Stimulated activated CD8-positive, alpha-beta memory T cell treated with anti-CD3 and anti-CD28 coated beads, Interleukin-7, amount 100 ng/mL, for 4 hours (primary cell): ENCODE measurements at places on chromosomes 16 and 17.
A peak's percentile ranks its signal among the peaks of the same experiment; 100 is the strongest.

- no peak for DNase-seq
Measured at GRCh38 chr17:66290101-66290722, 12.2 kb upstream of the PRKCA start.

DNA sequence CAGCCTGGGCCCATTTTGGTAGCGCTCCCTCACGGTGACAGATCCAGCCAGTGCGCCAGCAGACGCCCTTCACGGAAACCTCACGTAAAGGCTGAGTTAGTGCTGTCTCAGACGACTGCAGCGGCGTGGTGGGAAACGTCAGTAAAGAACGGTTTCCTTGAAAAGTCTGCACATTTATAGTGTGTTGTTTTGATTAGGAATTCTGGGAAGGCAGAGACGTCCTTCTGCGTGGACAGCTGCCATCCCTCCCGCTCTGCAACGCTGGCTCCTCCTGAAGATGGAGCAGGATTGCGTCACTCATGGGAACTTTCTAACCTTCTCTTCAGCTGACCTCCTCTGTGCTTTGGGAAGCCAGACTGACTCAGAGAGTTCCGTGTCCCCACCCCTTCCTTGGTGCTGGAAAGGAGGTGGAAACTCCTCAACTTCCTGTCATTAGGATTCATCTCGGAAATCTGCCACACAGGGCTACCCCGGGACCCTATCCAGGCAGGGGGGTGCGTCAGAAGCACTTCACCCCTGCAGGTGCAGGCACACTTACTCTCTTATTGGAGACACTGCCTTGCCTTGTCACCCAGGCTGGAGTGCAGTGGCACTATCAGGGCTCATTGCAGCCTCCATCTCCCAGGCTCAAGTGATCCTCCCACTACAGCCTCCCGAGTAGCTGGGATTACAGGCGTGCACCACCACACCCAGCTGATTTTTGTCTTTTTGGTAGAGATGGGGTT, 24.3 kb upstream of the CRISPLD2 start:
- DNase-seq: no peak

DNA sequence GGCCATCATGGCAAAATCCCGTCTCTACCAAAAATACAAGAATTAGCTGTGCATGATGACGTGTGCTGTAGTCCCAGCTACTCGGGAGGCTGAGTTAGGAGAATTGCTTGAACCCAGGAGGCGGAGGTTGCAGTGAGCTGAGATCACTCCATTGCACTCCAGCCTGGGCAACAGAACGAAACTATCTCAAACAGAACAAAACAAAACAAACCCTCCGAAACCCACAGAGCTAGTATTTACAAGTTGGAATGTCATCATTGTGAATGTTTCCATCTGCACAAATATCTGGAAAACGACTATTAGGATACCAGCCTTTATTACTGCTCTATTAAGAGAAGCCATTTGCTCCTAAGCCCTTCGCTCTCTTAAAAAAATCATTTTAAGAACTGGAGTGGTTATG, 26.0 kb downstream of the SMARCE1 start:
- no peak for DNase-seq

DNA sequence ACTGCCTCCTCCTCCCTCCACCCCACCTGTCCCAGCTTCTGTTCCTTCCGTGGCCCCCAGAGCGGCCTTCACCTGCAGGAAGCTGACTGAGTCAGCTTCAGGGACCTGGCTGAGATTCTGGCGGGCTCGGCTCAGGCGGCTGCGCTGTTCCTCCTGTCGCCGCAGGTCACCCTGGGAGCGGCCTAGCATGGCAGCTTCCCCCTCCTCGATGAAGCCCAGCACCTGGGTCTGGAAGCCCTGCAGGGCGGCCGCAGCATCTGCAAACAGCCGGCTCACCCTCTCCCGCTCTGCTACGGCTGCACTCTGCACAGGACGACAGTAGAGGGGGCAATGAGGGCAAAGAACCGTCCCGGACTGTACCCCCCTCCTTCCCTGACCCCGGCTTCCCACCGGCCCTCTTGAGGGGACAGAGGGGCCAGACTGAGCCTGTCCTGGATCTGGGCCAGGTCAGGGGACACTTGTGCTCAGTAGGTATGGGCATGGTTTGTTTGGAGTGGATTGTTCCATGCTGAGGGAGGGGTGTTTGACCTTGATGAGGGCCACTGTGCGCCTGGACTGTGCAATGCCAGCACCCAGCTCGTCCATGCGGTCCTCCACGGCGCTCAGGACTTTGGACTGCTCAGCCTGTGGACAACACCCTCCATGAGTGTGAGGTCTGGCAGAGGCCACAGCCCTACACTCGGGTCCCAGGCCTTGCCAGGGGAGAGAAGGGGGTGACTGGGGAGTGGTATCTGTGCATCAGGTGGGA, 2.0 kb downstream of the TRIM47 start:
- DNase-seq: peak; percentile 65

GRCh38 chr17:71114911-71115668, 945.8 kb downstream of the KCNJ2 start:
- DNase-seq: no peak

GRCh38 chr16:14004031-14004728, 66.9 kb upstream of the MRTFB start:
- no peak for DNase-seq

- DNase-seq: no peak
Measured at GRCh38 chr16:8611122-8611521, 10.4 kb upstream of the METTL22 start.

GRCh38 chr16:1823821-1824220, 2.8 kb downstream of the HAGH start:
- no peak for DNase-seq

DNA sequence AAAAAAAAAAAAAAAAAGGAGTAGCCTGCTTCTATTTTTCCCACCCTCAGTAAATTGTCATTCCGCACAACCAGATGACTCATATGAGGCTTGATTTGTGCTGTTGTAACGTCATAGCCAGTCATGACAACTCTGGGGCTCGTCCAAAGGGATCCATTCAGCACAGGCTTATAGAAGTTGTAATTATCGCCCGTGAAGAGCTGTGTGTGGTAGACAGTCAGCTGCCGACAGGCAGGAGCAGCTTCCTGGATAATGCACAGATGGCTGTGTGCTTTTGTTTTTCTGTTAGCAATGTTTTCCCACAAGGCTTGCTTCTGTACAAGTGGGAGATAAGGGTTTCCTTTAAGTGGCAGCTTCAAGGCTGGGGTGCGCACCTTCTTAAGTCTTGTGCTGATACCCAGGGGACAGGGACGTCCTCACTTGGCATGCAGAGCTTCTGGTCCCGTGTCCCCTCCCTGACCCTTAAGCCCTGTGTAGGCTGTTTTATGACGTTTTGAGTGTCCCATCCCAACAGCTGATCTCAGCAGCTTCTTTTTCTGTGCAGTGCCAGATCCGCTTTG, 26.0 kb downstream of the SNX29 start:
- DNase-seq: no peak

DNA sequence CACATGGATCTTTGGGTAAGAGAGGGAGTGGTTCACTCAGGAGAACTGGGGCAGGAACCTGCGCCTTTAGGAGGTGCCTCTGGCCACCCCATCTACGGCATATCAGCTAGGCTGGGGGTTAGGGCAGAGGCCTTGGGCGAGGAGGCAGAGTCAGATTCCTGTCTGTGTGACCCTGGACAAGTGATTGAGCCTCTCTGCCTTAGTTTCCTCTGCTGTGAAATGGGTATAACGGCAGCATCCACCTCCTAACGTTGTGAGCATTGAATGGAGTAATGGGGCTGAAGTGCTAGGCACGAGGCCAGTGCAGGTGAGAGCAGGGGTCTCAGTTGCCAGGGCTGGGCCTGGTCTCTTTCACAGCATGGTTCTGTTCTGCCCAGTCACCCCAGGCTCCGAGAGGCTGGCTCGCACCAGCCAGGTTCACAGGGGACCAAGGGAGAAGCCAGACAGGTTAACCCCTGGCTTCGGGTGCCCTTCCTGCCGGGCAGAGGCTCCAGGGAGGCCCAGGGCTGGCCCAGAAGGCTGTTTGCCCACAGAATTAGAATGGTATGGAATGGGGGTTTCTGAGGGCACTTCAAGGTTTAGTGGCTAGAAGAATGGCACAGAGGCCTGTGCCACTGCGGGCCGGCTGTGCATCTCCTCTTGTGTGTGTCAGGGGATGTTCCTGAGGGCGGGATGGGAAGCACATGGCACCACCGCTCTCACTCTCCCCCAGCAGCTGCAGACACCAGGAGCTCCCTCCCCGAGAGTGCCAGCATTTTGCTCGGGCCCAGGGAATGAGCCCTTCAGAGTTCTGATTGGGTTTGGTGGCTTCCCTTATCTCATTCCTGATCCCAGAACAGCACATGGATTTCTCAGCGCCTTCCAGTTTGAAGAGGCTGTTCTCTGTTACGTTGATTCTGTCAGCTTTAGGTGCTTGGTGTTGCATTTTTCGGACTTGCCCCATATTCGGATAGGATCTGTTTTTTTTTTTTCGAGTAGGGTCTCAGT, 23.8 kb downstream of the UNC13D start:
- no peak for DNase-seq

- DNase-seq: peak; percentile 23
Measured at GRCh38 chr17:39094607-39095308, 56.7 kb downstream of the PLXDC1 start.
